Activated CD8-positive, alpha-beta T cell treated with anti-CD3 and anti-CD28 coated beads for 36 hours (primary cell): ENCODE measurements at places on chromosomes 16 and 17. TPM values are rescaled to one million over a fixed set of nuclear protein-coding genes. Genes with fewer than 3 reads are reported as not detected.

GRCh38 chr17:57601143-57601735, 143.9 kb downstream of the CCDC182 start:
- H3K27me3 ChIP-seq, result no peaks in the 10 kb centered on the region
- H3K27ac ChIP-seq, result peak overlapping the region; percentile 95
- H3K4me1 ChIP-seq, result peaks cover 95% of the 10 kb centered on the region
- no peak overlapping the region for H3K4me3 ChIP-seq
- H3K36me3 ChIP-seq, result peaks cover 16% of the 10 kb centered on the region
- DNase-seq, result peak; percentile 74

- H3K4me3 ChIP-seq, result no peak overlapping the region
- DNase-seq, result no peak
- H3K27me3 ChIP-seq, result no peaks in the 10 kb centered on the region
Observed at GRCh38 chr17:51006601-51007000, 114.1 kb downstream of the SPAG9 start.

GRCh38 chr17:64306850-64307463, 43.9 kb upstream of the TEX2 start:
- H3K36me3 ChIP-seq, result no peaks in the 10 kb centered on the region
- DNase-seq, result peak; percentile 85
- peaks cover 4% of the 10 kb centered on the region for H3K4me1 ChIP-seq
- H3K27me3 ChIP-seq, result no peaks in the 10 kb centered on the region

GRCh38 chr17:77374170-77374936, 233.6 kb downstream of the SEC14L1 start:
- H3K36me3 ChIP-seq, result peaks cover 20% of the 10 kb centered on the region
- DNase-seq, result peak; percentile 89
- peak overlapping the region; percentile 91 for H3K27ac ChIP-seq
- peaks cover 56% of the 10 kb centered on the region for H3K4me1 ChIP-seq
- peak overlapping the region; percentile 92 for H3K4me3 ChIP-seq

GRCh38 chr16:50681021-50681885, at the start of gene SNX20:
Gene SNX20 (minus strand): TSS chr16:50681312. CDS start chr16:50677526, 3,786 bp downstream.
- H3K27me3 ChIP-seq, result no peaks in the 10 kb centered on the region
- H3K27ac ChIP-seq, result peak within 1 kb of the TSS; percentile 93
- H3K36me3 ChIP-seq, result peaks cover 32% of the 10 kb centered on the region
- H3K4me3 ChIP-seq, result peak within 1 kb of the TSS; percentile 78
- peak; percentile 81 for DNase-seq
- peaks cover 79% of the 10 kb centered on the region for H3K4me1 ChIP-seq

DNA sequence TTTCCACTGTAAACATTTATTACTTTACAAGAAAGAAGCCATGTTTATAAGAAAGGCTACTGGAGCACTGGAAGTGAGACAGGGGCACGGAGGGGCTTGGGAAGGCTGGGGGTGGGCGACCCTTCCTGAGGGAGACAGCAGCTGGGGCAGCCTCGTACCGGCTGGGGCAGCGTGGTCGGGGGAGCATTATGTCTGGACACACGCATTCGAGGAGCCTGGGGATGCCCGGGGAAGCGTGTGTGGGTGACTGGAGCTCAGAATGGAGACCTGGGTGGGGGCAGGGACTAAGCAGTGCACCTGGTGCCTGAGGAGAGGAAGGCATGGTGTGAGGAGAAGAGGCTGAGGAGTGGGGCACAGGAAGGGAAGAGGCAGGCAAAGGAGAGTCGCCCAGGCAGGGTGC, 64.5 kb downstream of the SRCIN1 start:
- no peak for DNase-seq
- H3K4me3 ChIP-seq, result no peak overlapping the region
- no peaks in the 10 kb centered on the region for H3K4me1 ChIP-seq
- no peak overlapping the region for H3K27ac ChIP-seq
- no peaks in the 10 kb centered on the region for H3K36me3 ChIP-seq

DNA sequence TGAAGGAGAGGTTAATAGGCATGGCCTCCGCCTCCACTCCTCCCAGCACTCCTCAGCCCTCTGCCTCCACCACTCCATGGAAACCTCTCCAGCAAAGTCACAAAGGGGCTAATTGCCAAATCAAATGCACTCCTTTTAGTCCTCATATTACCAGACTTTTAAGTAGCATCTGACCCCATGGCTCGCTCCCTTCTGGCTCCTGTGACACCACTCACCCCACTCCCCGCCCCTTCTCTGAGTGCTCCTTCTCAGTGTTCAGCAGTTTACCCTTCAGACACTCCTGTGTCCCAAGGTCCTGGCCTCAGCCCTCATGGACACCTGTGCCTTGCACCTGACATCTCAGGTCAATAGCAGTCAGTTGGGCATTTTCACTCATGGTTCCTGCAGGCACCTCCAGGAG, 243.5 kb upstream of the CCL2 start:
- H3K27ac ChIP-seq, result no peak overlapping the region
- no peaks in the 10 kb centered on the region for H3K36me3 ChIP-seq
- DNase-seq, result no peak
- H3K4me3 ChIP-seq, result no peak overlapping the region
- H3K27me3 ChIP-seq, result peaks cover 4% of the 10 kb centered on the region

- no peak for DNase-seq
- no peaks in the 10 kb centered on the region for H3K27me3 ChIP-seq
- H3K36me3 ChIP-seq, result peaks cover 35% of the 10 kb centered on the region
- H3K4me3 ChIP-seq, result no peak overlapping the region
Observed at GRCh38 chr17:34997355-34997862, 17.1 kb downstream of the LIG3 start.

DNA sequence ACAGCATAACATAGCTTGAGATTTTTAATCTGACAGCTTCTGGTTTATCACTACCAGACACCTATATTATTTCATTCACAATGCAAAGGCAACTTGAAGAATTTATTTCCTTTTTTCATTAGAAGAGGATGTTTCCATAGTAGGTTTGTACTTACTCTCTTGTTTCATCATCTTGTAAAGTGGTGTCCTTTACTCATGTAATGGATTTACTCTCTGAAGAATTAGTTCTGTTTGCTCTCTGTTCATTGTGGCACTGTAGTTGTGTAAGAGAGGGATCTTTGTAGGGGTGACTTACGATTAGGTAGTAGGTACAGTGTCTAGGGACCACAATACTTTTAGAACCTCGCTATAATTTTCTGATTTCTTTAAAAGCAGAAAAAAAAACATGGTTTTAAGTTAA, 256.1 kb downstream of the BCAS3 start:
- H3K4me1 ChIP-seq, result no peaks in the 10 kb centered on the region
- no peaks in the 10 kb centered on the region for H3K36me3 ChIP-seq
- DNase-seq, result no peak
- H3K27me3 ChIP-seq, result no peaks in the 10 kb centered on the region
- H3K27ac ChIP-seq, result no peak overlapping the region
- H3K4me3 ChIP-seq, result no peak overlapping the region

DNA sequence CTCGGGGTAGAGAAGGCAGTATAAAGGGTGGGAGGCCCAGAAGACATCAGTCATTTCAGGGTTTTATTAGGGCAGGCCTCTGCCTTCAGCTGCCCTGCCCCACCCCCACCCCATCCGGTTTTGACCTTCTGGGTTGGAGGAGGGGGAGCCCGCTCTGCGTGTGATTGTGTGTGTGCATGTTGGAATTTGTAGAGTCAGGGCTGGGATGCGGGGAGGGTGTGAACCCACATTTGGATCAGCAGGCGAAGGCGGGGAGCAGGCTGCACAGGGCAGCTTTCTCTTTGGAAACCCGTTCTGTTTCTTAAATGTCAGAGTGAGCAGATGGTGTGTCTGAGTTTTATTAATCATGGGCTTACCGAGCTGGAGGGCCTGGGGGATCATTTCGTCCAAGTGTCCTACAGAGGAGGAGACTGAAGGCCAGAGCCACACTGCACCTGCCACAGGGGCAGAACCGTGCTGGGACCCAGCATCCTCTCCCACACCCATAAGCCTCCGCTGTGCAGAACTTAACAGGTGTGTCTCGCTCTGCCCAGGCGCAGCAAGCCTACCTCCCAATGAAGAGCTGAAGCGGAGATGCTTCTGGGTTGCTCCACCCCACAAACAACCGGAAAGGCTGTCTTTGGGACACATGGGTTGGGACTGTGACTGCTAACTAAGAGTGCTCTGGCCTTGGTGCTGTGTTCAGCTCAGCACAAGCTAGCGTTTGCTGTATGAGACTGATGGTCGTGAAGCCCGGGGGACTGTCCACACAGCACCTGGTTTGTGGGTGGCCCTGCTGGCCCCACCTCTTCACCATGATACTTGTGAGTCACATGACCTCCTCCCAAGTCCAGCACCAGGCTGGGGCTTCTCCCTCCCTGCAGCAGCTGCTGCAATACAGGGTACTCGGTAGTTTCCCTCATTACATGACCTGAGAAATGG, 70.9 kb upstream of the GSE1 start:
- H3K27me3 ChIP-seq, result no peaks in the 10 kb centered on the region
- no peak overlapping the region for H3K4me3 ChIP-seq
- H3K4me1 ChIP-seq, result no peaks in the 10 kb centered on the region
- H3K36me3 ChIP-seq, result no peaks in the 10 kb centered on the region
- H3K27ac ChIP-seq, result no peak overlapping the region

DNA sequence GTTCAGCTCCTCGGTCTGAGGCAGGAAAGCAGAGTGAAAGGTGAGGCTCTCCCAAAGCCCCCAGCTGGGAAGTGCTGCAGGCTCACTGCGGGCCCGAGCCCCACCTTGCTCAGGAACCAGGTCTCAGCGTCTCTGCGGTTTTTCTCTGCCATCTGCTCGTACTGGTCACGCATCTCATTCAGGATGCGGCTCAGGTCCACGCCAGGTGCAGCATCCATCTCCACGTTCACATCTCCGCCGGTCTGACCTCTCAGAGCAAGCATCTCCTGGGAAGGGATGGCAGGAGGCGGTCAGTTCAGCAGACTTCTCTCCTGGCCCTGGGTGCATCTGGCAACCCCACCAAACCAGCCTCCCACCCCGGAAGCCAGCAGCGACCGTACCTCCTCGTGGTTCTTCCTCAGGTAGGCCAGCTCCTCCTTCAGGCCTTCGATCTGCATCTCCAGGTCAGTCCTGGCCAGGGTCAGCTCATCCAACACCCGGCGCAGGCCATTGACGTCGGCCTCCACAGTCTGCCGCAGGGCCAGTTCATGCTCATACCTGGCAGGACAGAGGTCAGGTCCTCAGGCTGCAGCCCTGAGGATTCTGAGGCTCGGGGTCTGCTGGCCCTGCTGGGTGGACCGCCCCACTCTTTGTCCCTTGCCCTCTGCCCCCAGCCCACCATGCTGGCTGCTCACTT, 1.5 kb downstream of the KRT16 start:
- H3K4me1 ChIP-seq, result no peaks in the 10 kb centered on the region
- DNase-seq, result no peak
- no peak overlapping the region for H3K27ac ChIP-seq
- peaks cover 24% of the 10 kb centered on the region for H3K27me3 ChIP-seq

GRCh38 chr17:65356536-65356935, 204.9 kb downstream of the AXIN2 start:
- H3K27ac ChIP-seq, result no peak overlapping the region
- H3K4me3 ChIP-seq, result no peak overlapping the region
- H3K4me1 ChIP-seq, result peaks cover 19% of the 10 kb centered on the region
- no peaks in the 10 kb centered on the region for H3K36me3 ChIP-seq
- H3K27me3 ChIP-seq, result peaks cover 2% of the 10 kb centered on the region
- DNase-seq, result no peak

- no peak overlapping the region for H3K27ac ChIP-seq
- H3K4me1 ChIP-seq, result no peaks in the 10 kb centered on the region
- no peaks in the 10 kb centered on the region for H3K36me3 ChIP-seq
- H3K4me3 ChIP-seq, result no peak overlapping the region
- peaks cover 2% of the 10 kb centered on the region for H3K27me3 ChIP-seq
Observed at GRCh38 chr16:49993579-49993978, 31.4 kb upstream of the CNEP1R1 start.

DNA sequence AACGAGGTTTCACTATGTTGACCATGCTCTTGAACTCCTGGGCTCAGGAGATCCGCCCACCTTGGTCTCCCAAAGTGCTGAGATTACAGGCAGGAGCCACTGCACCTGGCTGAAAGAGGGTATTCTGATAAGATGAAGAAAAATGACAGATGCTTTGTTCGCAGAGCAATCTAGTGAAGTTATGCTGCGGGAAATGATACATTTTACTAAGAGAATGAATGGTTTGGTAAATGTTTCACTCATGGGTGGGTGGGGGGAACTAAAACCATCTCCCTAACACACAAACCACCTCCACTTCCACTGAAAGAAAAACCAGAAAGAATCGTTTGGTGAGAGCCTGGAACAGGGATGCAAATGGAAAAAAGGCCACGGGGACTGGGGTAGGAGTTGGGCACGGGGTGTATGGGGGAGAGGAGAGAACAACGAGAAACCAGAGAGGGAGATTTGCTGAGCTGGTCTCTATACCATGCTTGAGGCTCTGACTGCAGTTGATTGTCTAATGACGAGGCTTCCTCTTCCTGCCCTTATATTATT, 19.0 kb upstream of the XYLT2 start:
- no peaks in the 10 kb centered on the region for H3K36me3 ChIP-seq
- no peak overlapping the region for H3K27ac ChIP-seq
- peaks cover 4% of the 10 kb centered on the region for H3K4me1 ChIP-seq
- H3K4me3 ChIP-seq, result no peak overlapping the region
- H3K27me3 ChIP-seq, result no peaks in the 10 kb centered on the region
- DNase-seq, result no peak

GRCh38 chr16:73176577-73177013, 128.7 kb upstream of the ZFHX3 start:
- no peak overlapping the region for H3K27ac ChIP-seq
- H3K27me3 ChIP-seq, result no peaks in the 10 kb centered on the region
- H3K36me3 ChIP-seq, result no peaks in the 10 kb centered on the region

DNA sequence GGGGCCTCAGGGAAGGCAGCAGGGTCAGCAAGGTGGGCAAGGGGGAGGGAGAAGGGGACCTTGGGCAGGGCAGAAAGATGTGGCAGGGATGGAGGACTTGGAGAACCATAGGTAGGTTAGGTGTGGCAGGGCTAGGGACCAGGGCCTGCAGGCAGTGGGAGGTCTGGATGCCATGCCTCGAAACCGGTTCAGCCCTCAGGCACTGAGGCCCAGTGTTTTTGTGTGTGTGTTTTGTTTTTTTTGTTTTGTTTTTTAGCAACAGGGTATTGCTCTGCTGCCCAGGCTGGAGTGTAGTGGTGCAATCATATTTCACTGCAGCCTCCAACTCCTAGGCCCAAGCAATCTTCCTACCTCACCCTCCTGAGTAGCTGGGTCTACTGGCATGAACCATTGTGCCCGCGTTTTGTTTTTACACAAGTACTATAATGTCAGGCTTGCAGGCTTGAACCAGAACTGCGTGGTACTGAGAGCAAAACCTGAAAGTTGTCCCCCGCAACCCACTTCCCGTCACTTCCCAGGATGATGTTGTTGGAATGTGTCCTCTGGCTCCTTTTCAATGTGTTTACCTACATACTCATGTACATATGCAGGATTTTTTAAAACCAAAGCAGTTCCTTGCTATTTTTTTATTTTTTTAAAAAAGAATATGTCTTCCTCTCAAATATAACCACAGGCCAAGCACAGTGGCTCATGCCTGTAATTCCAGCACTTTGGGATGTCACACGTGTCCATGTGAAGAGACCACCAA, 12.4 kb downstream of the ODAD4 start:
- H3K27ac ChIP-seq, result no peak overlapping the region
- H3K4me1 ChIP-seq, result no peaks in the 10 kb centered on the region
- no peaks in the 10 kb centered on the region for H3K36me3 ChIP-seq
- no peak for DNase-seq
- H3K27me3 ChIP-seq, result no peaks in the 10 kb centered on the region
- H3K4me3 ChIP-seq, result no peak overlapping the region

- no peaks in the 10 kb centered on the region for H3K4me1 ChIP-seq
- peaks cover 1% of the 10 kb centered on the region for H3K27me3 ChIP-seq
- no peak overlapping the region for H3K27ac ChIP-seq
- DNase-seq, result no peak
- H3K4me3 ChIP-seq, result no peak overlapping the region
Observed at GRCh38 chr16:58086381-58087208, 42.6 kb downstream of the CFAP20 start.

KIF2B gene
- not detected for total RNA-seq

CA7 gene
- 0.27 TPM for total RNA-seq

MLKL gene
- total RNA-seq, result 18.5 TPM

MED13 gene
- total RNA-seq, result 36.2 TPM

KRT12 gene
- total RNA-seq, result not detected

TMIGD1 gene
- not detected for total RNA-seq

SRL gene
- total RNA-seq, result not detected

NHLRC4 gene
- 0.41 TPM for total RNA-seq

TMC5 gene
- not detected for total RNA-seq
